ENCODE measurements at places on chromosomes 16 and 17. TPM values are rescaled to one million over a fixed set of nuclear protein-coding genes. Genes with fewer than 3 reads are reported as not detected.
A peak's percentile ranks its signal among the peaks of the same experiment; 100 is the strongest.

DNA sequence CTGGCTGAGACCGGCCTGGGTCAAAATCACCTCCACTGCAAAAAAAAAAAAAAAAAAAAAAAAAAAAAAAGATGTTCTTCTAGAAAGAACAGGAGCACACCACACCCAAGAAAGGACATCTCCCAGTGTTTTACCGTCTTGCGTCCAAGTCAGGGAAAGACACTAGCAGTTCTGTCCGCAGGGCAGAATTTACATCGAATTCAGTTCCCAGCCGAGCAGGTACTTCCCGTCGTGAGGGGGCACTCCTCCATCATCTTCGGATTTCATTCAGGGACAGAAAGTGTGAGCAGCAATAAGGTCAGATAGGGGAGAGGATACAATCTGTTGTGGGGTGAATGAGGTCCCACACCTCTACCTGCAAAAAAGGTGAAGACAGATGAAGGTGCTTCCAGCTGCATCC, 574.7 kb downstream of the KCNJ18 start:
- no peak for DNase-seq

- DNase-seq, result no peak
Measured at GRCh38 chr16:24944206-24944605, 71.0 kb downstream of the ARHGAP17 start.

DNA sequence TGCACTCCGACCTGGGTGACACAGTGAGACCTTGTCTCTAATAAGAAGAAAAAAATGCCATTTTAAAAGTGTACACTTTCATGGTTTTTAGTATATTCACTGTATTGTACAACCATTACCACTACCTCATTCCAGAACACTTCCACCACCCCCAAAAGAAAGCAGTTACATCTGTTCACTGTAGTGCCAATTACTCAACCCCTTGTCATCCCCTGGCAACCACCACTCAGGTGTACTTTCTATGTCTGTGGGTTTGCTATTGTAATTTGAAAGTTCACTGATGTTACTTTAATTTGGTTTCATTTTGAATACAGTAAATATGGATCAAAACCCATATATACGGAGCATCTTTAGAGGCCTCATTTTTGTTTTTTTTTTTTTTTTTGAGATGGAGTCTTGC, 6.1 kb downstream of the ZG16 start:
- DNase-seq, result no peak

DNA sequence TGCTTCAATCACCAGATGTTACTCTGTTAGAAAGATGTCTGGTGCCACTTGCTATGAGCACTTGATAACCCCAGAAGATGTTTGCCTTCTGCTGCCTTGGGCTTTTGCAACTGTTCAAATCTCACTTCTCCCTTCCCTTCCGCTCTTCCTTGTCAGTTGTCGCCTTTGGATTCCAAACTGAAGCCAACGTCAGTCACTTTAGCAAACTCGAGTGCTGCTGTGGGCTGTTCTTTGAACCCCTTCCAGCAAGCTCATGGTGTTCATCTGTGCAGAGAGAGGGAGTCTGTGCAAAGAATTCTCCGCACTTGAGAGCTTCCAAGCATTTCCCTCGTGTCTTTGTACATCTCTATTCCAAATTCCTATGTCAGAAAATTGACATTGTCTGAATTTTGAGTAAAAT, 879.4 kb downstream of the CDH11 start:
- no peak for DNase-seq

DNA sequence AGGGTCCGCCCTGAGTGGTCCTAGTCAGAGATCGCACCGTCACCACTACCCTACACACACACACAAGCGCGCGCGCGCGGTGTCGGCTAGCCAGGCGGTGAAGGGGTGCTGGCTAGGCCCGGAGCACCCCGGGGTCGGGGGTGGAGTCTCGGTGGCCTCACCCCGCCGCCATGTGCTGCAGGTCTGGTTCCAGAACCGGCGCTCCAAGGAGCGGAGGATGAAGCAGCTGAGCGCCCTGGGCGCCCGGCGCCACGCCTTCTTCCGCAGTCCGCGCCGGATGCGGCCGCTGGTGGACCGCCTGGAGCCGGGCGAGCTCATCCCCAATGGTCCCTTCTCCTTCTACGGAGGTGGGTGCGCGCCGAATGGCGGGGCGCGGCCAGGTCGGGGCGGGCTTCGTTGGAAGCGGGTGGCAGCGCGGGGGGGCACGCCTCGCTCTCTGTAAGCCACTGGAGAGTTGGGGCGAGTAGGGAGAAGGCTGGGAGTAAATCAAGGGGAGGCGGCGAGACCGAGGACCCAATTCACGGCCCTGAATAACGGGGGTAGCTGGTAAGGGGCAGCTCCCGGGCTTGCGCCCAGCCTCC, 4.8 kb downstream of the LHX1 start:
- DNase-seq, result peak; percentile 62

DNA sequence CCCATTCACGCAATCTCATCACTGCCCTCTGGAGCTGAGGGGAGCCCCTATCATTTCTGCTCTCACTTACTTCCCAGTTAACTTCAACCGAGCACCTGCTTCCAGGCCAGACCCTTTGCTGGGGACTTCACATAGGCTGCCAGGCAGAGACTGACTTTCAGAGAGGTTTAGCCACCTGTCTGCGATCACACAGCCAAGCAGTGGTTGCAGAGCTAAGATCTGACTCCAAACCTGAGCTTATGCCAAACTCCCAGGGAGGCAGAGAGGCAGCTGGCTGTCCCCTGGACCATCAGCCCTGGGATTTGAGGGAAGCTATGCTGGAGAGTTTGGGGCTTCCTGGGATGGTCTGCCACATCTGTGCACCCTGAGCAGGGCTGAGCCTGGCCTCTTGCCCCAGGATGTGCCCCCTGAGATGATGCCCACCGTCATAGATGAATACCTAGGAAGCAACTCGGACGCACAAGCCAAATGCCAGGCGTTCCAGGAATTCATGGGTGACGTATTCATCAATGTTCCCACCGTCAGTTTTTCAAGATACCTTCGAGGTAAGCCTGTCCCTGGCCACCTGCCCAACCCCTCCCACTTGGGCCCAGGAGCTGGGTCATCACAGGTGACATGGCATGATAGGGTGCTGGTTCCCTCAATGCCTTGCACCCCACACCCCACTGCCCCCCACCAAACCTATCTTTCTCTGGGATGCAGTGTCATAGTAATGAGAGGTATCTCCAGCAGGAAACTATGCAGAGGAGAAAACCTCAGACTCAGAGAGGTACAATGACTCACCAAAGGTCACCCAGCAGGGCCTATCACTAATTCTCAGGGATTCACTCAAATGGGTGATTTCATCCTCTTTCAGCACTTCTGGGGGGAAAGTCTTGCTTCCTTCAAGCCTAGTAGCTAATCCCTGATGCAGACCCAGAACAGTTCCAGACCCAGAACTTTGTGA, 10.0 kb downstream of the CES3 start:
- no peak for DNase-seq

GRCh38 chr17:4725646-4726310, 5.5 kb upstream of the MED11 start:
- no peak for DNase-seq

DNA sequence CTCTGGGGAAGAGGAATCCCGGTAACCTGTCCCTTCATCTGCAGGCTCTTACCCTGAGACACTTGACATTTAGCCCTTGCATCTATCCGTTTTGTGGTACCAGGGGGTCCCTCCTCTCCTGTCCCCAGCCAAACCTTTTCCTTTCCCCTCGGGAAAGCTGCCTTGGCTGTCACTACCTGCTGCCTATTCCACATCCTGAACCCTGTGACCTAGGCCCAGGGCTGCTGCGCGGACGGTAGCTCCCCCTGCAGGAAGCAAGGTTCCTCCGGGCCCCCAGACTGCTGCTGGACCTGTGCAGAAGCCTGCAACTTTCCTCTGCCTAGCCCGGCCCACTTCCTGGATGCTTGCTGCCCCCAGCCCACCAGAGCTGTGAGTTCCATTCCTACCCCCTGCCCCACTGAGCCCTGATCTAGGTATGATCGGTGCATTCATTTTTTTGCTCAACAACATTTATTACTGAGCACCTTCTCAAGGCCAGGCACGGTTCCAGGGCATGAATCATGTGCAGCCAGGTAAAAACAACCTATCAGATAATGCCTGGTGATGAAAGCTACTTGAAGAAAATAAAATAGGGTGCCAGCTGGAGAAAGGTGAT, 10.5 kb upstream of the ALDOA start:
- peak; percentile 79 for DNase-seq

DNA sequence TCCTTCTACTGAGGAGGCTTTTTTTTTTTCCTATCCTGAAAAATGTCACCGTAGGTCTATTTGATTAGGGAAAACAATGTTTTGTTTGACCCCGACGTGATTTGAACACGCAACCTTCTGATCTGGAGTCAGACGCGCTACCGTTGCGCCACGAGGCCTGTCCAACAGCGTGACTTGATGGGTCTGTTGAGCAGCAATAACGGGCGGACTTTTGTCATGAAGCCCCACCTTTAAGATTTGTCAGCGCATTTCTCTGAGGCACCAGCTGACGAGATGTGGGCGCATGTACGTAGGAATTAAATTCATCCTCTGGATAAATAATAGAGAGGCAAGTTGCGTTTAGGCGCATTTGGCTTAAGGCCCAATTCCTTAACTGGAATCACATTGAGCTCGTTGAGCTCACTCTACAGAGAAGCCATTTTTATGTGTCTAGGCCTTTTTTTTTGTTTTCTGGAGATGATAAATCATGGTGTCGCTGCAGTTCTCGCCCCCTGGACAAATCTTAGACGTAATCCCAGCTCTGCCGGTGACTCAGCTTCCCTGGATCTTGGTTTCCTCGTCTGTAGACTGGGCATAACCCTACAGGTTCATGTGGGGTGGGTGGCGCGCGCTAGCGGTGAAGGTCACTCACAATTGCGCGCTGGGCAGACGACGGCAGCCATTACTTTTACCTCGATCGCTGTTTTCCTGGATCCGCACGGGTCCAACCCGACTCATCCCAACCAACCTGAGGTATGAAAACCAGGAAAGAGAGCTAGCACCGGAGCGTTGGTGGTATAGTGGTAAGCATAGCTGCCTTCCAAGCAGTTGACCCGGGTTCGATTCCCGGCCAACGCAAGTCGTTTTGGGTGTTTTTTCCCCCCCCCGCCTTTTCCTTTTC, 10.6 kb upstream of the AURKB start:
- peak; percentile 94 for DNase-seq

- no peak for DNase-seq
Measured at GRCh38 chr17:10217916-10218315, 19.5 kb upstream of the GAS7 start.

DNA sequence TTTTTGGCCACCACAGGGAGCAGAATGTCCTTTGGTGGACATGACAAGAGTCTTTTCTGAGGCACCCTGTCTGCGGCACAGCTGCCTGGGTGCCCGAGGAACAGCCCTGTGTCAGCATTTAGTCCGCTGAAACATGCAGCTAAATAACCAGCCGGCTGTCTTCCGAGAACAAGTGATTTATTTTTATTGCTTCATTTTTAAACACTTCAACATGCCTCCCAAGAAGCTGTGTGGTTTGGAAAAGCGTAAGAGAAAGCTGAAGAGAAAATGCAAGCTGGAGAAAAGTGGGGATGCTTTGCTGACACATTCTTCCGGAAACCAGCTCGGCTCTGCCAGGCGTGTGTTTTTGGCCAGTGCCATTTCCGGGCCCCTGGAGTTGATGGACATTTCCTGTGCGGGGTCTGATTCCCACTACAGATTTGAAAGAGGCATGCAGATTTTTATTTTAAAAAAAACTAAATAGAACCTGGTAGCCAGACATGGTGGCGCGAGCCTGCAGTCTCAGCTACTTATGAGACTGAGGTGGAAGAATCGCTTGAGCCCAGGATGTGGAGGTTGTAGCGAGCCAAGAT, 94.7 kb downstream of the SEC14L1 start:
- DNase-seq, result no peak

GRCh38 chr16:79563921-79564320, 36.6 kb downstream of the MAF start:
- DNase-seq, result peak; percentile 49

GRCh38 chr17:17226451-17227265, 10.3 kb downstream of the FLCN start:
- no peak for DNase-seq

DNA sequence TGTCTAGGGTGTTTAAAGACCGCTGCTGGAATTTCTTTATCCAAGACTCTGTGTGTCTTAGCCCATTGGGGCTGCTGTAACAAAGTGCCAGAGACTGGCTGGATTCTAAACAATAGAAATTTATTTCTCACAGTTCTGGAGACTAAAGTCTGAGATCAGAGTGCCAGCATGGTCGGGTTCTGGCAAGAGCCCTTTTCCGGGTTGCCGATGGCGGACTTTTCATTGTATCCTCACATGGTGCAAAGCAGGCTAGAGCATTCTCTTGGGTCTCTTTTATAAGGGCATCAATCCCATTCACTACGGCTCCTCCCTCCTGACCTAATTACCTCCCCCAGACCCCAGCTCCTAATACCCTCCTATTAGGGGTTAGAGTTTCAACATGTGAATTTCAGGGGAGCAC, 9.5 kb downstream of the NLRC5 start:
- peak; percentile 43 for DNase-seq

RNF112 gene
- 0.86 TPM for total RNA-seq

SOX15 gene
- 7.6 TPM for total RNA-seq

KRT20 gene
- total RNA-seq, result not detected

HEATR9 gene
- total RNA-seq, result not detected

MYO15A gene
- total RNA-seq, result 5.4 TPM

HBA1 gene
- not detected for total RNA-seq

HS3ST6 gene
- not detected for total RNA-seq

Measured in neural progenitor cell (in vitro differentiated cells).